ENCODE measurements at places on chromosomes 5 and 9. TPM values are rescaled to one million over a fixed set of nuclear protein-coding genes. Genes with fewer than 3 reads are reported as not detected.

GRCh38 chr5:168773226-168773625 lies 194.1 kb upstream of the PANK3 start:
- no peak for DNase-seq

GRCh38 chr5:137619191-137619870 lies 116.6 kb downstream of the KLHL3 start:
- peak; percentile 78 for DNase-seq

- DNase-seq: no peak
Observed at GRCh38 chr5:146732962-146733361, 145.6 kb downstream of the PPP2R2B start.

GRCh38 chr5:138849439-138849838 lies 25.7 kb downstream of the LRRTM2 start:
- DNase-seq: peak; percentile 16

DNA sequence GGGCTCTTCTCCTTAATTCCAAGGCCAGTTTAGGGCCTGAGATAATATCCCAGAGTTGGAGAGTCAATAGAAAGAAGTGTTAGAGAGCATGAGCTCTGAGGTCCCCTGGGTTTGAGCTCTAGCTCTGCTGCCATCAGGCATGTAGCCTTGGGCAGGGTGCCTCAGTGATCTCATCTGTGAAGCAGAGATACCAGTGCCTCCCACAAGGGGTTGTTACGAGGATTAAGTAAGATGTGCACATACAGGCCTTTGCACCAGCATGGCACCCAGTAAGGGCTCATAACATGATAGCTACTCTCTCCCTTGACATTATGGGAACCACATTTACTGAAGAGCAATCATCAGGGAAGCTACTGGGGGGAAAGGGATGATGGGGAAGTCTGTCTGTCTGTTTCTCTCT lies 265.7 kb downstream of the HSPA4 start:
- DNase-seq: no peak

DNA sequence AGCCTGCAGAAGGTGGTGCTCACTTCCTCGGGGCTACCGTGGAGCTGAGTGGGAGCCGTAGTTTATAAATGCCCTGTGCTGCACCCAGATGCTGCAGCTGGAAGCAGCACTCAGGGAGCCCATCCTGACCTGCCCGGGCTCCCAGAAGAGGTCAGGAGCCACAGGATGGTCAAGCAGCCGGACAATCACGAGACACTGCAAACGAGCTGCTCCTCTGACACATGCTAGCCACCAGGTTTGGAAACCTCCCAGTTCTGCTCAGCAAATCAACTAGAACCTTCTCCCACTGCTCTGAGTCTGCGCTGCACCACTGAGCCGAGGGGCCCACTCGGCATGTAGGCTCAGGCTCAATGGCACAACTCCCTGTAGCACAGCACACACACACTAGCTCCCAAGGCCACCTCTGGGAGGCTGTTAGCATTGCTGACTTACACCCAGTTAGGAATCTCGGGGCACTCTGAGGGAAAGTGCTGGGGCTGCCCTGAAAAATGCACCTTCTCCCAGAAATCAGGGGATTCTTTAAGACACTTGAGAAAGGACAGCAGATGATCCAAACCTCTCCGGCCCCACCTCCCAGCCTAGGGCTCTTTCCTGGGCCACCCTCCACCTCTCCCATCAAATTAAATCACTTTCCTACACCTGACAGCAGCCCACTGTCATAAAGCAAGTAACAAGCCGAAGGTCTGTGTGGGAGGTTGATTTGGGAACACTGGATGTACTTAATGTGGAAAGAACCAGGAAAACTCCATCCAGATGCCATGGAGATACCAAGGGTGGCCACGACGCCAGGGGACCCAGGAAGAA lies 59.1 kb downstream of the PSMB7 start:
- DNase-seq: no peak

- DNase-seq: no peak
Observed at GRCh38 chr5:34490506-34491250, 165.4 kb upstream of the RAI14 start.

DNA sequence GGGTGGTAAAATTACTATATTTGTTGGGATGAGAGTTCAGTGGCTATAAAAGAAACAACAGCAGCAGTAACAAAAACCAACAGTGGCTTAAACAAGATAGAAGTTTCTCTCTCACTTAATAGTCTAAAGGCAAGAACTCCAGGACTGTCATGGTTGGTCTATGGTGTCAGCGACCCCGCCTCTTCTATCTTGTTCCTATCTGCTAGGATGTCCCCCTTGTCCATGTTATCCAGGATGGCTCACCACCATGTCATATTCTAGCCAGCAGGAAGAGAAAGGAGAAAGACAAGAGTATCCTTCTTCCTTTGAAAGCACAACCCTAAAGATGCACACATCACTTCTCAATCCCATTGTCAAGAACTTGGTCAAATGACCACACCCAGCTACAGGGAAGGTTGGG lies 11.3 kb upstream of the OTP start:
- DNase-seq: no peak

DNA sequence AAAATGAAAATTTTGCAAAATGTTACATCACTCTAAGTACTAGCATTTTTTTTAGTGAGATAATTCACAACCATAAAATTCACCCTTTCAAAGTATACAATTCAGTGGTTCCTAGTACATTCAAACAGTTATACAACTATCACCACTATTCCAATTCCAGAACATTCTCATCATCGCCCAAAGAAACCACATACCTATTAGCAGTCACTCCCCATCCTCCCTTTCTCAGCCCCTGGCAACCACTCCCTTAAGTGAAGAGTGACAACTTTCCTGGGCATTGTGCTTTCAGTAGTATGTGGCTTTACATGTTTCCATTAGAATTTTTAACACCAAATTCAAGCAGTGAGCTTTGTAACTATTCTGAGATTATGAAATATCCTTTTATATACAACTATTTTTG lies 81.4 kb downstream of the RASEF start:
- DNase-seq: no peak

GRCh38 chr9:110938242-110938641 lies 100.0 kb downstream of the LPAR1 start:
- no peak for DNase-seq

DNA sequence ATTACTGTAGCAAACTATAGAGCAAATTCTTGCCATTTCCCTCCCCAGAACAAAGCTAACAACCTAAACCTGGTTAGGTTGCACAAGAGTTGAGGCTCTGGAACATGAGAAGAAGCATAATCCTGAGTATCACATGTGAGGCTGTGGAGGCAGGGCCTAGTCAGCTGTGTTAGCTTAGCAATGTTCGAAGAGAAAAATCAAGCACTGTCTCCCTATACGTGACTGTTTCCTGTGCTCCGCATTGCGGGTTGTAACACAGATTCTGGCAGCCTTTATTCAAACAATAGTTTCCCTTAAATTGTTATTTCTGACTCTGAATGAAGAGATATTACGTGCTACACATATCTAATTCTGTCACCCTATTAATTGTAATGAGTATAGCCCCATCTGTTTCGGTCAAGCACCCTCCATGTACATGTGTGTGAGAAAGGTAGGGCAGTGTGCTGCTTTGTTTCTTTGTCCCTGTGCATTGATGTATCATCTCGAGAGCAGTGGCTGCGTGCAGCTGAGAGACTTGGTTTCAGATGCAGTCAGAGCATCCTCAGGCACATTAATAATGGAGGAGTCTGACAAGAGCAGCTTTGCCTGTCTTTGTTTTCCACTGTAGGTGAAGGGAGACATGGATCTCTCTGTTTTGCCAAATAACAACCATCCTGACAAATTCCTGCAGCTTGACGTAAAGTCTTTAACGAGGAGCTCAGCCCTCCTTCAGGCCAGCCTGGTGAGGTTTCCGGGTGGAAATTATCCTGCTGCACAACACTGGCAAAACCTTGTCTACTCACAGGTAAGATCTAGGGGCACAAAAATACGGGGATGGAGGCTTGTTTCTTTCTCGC lies at the start of gene MINAR2:
TSS of gene MINAR2 (plus strand) at position 523 of the 836 bp plus-strand sequence. CDS start at position 620, 97 bp downstream.
- DNase-seq: no peak

DNA sequence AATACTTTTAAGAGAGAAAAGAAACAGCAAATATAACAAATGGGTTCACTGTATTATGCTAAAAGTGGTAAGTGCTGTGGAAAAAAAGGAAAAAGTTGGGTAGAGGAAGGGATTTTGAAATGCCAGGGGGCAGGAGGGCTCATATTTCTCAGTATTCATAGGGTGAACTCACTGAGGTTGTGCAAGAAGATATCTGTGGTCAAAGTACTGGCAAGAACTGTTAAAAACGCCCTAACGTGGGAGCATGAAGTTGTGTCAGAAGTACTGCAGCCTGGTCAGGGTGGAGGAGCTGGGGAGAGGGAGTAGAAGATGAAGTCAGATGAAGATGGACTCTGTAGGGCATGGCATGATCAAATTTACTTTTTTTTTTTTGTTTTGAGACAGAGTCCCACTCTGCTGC lies 31.2 kb upstream of the SLC28A3 start:
- peak; percentile 66 for DNase-seq

DNA sequence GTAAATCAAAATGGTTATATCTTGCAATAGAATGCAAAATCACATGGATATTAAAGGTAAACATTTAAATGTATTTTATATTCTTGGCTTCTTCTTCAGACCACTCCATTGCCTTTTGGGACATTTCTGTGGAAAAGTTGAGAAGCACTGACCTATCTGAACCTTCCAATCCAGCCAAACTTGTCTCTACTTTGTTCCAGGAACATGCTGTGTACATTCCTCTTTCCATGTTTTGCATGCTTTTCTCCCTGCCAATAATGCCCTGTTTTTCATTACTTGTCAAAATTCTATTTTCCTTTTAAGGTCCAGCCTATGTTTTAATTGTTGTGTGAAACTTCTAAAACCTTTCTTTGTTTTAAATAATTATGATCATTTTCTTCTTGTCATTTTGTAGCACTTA lies 28.3 kb downstream of the JAK2 start:
- no peak for DNase-seq

DNA sequence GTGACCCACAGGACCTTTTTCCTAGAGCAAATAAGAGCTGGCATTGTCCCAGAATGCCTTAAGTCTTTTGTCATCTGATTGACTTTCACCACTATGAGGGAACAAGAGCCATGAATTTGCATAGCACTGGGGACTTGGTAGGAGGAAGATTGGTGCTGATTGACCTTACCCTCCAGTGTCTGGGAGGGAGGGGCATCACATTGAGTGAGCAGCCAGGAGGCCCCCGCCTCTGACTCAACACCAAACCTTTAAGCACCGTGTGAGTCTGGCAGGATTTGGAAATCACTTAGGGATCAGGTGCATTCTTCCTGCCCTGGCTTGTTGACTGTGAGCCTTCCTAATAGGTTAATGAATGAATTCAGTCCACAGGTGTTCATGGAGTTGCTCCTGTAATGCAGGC lies 40.7 kb downstream of the WNK2 start:
- no peak for DNase-seq

- no peak for DNase-seq
Observed at GRCh38 chr5:168668078-168668477, 88.9 kb upstream of the PANK3 start.

- DNase-seq: no peak
Observed at GRCh38 chr5:123208668-123209501, 119.8 kb downstream of the PRDM6 start.

- DNase-seq: peak; percentile 33
Observed at GRCh38 chr9:124489222-124489621, 18.0 kb downstream of the NR5A1 start.

DNA sequence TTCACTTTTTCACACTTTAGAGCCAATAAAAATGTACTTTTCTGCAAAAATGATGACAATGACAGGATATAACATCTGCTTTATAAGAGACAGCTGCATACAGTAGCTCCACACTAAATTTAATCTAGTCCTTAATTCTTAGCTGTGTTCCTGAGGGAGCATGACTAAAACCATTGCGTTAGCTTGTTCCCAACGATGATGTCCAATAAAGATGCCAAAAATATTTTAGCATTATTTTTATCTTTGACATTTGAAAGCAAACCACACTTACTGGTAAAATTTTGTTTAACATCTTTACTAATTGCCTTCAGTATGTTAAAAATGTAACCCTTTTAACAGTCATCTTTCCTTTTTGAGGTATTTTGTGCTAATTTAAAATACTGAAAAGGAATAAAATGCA lies 382.7 kb downstream of the CHSY3 start:
- DNase-seq: peak; percentile 12

DNA sequence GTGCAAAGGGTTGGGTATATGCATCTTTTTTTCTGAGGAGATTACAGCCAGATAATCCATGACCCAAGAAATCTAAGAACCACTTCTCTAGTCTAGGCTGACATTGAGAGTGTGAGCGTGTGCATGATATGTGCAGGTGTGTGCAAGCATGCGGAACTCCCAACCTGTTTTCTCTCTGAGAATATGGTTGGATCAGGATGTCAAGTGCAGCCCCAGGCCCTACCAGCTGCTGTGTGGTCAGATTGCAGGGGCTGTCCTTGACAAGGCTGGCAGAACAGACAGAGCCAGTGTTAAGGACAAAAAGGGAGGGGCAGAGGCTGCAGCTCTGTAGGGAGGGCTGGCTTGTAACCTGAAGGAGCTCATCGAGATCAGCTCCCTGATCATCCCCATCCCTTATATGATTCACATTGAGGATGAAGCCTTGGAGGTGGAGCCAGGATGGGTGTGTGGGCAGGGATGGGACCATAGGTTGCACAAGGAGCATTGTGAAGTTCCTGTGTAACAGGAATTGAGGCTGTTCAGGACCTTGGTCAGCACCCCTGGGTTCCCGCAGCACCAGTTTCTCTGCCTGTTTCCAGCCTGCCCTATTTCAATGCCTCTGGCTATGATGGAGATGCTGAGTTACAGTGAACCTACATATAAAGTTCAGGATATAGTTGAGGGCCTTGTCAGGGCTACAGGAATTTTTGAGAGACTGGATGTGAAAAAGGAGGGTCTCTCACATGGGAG lies 52.6 kb upstream of the ARAP3 start:
- no peak for DNase-seq

- DNase-seq: no peak
Observed at GRCh38 chr9:17609312-17610005, 30.6 kb downstream of the SH3GL2 start.

- DNase-seq: no peak
Observed at GRCh38 chr5:1176473-1177391, 24.7 kb upstream of the SLC6A19 start.

- DNase-seq: no peak
Observed at GRCh38 chr5:12757035-12757434, 852.8 kb upstream of the CTNND2 start.

GRCh38 chr5:145960848-145961600 lies 24.6 kb downstream of the SH3RF2 start:
- no peak for DNase-seq

DNA sequence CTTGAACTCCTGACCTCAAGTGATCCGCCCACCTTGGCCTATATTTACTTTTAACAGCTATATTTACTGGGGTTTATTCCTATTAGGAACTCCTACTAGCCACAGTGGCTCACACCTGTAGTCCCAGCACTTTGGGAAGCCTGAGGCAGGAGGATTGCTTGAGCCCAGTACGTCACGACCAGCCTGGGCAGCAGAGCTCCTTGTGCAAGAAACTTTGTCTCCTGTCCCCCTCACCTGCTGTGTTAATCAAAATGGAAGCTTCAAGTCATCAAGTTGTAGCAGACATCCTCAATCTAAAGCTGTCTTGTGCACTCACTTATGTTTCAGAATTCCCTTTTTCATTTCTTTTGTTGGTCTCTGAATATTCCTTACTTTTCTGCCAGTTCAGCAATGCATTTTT lies 15.0 kb upstream of the SPRY4 start:
- DNase-seq: no peak

DPYSL3 gene
- polyA plus RNA-seq: 48.3 TPM

KIF4B gene
- not detected for polyA plus RNA-seq

DAB2IP gene
- 18.1 TPM for polyA plus RNA-seq

SPATA31E1 gene
- not detected for polyA plus RNA-seq

FAM151B gene
- polyA plus RNA-seq: 3.5 TPM

DMRT3 gene
- polyA plus RNA-seq: not detected

HAVCR1 gene
- not detected for polyA plus RNA-seq

TRIM41 gene
- polyA plus RNA-seq: 15.9 TPM

FBP2 gene
- not detected for polyA plus RNA-seq

Measured in BJ (cell line).